ENCODE measurements at places on chromosomes 2 and 18.

DNA sequence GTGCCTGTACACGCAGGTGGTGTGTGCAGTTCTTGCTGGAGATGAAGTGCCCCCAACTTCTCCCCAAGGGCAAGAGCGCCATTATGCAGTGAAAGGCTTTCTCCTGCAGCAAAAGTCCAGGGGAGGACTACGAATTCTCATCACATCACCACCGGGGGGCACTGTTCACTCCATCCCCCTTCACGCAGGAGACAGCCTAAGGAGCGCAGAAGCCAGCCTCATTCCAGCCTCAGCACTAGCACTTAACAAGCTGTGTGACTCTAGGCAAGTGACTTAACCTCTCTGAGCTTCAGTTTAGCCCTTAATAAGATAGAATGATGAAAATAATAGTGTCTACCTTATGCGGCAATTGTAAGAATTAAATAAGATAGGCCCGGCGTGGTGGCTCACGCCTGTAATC lies 32.3 kb downstream of the DNMT3A start:
- peak; percentile 77 for DNase-seq

- peak; percentile 17 for DNase-seq
Observed at GRCh38 chr2:97005353-97005752, 19.0 kb upstream of the FAM178B start.

GRCh38 chr2:60292242-60292641 lies 261.2 kb downstream of the BCL11A start:
- DNase-seq: no peak

GRCh38 chr2:171042253-171042969 lies 113.4 kb downstream of the GORASP2 start:
- DNase-seq: no peak

DNA sequence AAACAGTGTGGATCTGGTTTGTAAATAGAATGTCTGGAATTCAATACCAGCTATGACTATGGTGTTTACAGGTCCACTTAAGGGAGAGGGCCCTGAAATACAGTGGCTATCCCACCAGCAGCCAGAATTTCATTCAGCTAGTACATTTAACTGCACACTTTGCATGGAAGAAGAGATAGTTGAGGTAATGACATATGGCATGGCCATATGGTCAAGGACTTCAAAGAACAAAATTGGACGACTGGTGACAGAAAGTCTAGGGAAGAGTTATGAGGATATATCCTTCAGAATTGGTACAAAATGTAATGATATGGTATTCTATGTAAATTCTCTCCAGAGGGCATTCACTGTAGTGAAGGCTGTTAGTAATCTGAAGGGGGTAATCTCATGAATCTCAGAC lies 105.0 kb downstream of the IKZF2 start:
- DNase-seq: no peak

DNA sequence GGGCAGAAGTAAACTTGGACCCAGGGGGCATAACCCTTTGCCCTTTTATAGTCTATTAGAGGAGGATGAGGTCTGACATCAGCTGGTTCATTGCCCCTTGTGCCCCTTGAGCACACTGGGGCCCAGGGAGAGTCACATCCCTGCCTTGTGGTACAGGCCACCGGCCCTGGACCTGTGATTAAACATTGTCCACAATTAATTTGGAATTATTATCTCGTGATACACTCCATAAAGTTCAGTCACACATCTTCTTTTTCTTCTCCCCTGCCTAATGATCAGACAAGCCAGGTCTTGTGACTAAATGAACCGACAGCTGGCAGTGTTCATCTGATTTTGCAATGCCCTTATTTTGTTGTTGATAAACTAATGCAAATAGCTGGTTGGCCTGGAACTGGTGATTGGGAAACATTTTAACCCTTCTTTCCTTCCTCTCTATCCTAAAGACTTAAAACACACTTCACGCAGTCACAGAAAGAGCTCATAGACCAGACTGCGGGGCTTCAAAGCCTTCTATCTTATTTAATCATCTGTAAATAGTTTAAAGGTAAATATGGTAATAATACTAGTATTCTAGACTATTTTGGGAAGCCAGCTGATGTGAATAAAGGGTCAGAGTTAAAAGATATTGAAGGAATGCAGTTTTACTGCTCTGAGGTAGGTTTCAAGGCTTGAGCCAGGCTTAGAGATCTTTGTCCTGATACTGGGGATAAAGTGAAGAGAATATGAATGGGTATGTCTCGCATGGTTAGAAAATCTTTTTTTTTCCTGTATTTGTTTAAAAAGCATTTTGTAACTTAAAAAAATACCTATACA lies 13.4 kb downstream of the IL1R1 start:
- no peak for DNase-seq

- peak; percentile 25 for DNase-seq
Observed at GRCh38 chr2:217090024-217090473, 230.2 kb upstream of the TNP1 start.

- no peak for DNase-seq
Observed at GRCh38 chr2:65370387-65371073, 61.9 kb downstream of the SPRED2 start.

DNA sequence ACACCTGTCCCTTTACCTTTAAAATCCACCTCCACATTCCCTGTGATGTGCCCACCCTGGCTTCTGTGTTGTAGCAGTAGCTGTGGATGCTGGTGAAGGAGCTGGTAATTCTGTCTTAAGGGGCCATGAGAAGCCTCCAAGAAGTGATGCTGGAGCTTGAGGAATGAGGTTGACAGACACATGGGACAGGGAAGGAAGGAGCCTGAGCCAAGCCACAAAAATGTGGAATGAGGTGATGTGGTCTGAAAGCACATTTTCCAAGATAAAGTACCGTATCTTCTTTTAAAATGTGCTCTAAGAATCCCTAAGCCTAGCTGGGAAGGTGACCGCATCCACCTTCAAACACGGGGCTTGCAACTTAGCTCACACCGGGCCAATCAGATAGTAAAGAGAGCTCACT lies 31.2 kb downstream of the VWA3B start:
- no peak for DNase-seq
